ENCODE measurements at places on chromosomes 2 and 18.

DNA sequence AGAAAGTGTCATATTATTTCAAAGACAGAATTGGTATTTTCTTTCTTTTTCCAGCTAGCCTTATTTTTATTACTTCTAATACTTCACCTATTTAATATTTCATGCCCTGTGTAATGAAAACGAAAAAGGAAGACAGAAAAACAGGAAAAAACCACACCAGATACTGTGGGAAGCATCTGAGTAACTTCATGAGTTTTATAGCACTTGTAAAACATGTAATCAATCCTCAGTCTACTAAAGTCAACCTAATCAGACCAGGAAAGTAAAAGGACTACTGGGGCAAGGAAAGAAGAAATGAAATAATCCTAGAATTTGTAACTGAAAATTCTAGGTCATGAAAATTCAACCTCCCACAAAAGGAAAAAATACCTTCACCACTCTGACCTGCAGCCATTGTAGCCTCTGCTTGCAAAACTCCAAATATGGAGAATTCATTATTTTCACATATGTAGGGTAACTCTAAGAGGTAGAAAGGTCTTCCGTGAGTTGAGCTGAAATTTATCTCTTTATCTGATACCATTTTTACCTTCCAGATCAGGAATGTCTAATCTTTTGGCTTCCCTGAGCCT lies 34.7 kb upstream of the STRN start:
- no peak for DNase-seq

DNA sequence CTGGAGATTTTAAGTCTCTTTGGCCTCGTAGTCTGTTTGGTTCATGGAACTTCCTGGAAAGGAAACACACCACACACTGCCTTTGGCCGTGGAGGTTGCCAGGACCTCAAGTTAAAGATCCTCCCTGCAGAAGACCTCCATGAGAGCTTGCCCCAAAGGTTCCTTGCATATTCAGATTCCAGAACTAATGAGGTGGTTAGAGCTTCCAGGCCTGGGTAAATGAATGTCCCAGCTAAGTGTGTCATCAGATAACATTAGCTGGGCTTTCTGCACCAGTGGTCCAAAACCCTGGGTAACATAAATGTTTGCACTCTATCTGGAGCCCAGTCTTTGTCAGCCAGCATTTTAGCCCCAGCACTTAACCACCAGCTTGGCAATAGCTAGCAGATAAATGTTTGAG lies 122.1 kb upstream of the EML6 start:
- DNase-seq = peak; percentile 98

- DNase-seq = no peak
Observed at GRCh38 chr2:188364033-188364630, 72.5 kb downstream of the GULP1 start.

- no peak for DNase-seq
Observed at GRCh38 chr18:74152270-74152669, 3.9 kb downstream of the TIMM21 start.

DNA sequence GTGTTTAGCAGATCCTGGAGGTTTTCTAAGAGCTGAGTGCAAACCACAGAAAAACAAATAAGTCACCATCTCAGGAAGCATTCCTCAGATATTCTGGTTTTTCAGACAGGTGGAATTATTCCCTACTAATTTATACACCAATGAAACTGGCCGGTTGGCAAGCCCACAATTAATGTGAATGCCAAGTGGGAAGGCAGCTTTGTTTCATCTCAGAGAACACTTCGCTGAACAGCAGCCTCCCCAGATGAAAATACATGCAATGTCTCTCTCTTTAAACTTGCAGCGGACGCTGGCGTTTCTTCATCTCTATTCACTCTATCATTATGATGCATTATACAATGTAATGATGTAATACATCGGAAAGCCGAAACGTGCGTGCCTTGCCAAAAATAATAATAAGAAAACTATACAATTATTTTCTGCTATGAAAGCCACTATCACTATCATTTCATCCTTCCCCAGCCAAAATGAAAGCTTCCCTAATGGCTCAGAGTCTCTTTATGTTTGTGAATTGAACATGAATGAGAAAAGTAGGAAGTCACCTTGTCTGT lies 649.4 kb downstream of the BCL11A start:
- no peak for DNase-seq

GRCh38 chr2:161881465-161881864 lies 192.6 kb downstream of the DPP4 start:
- no peak for DNase-seq

GRCh38 chr2:225233234-225233633 lies 166.3 kb upstream of the NYAP2 start:
- no peak for DNase-seq

DNA sequence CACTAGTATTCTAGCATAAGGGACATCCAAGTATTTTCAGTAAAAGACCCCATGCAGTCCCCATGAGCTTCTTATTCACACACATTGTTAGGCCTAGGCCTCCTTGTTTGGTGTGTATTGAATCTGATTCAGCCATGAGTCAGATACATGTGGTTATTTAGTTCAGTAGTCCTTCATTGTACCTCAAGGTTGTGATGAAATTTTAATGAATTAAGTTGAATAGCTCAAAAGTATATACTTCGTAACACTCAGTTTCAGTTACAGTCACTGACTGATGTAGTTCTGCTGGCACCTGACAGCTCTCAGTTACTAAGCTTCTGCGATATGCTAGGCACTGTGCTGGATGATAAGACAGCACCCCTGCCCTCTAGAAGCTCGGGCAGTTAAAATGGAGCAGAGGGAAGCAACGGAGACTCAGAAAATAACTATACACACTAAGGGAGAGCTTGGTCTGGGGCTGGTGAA lies 86.4 kb downstream of the XRCC5 start:
- DNase-seq = peak; percentile 72

DNA sequence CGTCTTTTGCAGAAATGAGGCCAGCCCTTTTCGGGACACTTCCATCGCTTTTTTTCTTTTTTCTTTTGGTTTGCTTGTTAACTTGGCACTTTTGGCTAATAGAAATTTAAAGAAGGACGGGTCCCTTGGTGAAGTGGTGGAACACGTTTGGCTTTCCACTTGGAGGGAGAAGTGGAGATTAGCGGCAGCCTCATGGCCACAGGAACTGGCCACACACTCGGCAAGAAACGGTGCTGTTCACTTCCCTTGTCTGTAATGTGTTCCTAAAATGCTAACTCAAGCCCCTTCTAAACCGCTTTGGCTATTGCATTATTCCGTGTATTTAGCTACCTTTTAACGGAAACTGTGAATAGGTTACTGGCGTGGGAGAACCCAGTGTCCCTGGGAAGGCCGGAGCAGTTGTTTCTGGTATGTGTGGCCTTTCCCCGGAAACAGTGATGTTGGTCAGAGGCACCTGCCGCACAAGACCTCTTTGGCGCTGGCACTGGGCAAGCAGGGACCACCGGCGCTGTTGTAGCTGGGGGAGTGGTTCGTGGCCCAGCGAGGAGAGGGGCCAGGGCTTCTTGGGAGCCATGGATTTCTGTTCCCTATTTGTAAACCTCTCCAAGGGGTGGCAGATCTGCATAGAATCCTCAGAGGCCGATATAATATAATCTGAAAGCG lies 981 bp downstream of the RAMP1 start:
- DNase-seq = no peak

GRCh38 chr2:65530547-65531320 lies 98.3 kb upstream of the SPRED2 start:
- no peak for DNase-seq

GRCh38 chr2:191318729-191319078 lies 73.5 kb downstream of the MYO1B start:
- DNase-seq = peak; percentile 76

DNA sequence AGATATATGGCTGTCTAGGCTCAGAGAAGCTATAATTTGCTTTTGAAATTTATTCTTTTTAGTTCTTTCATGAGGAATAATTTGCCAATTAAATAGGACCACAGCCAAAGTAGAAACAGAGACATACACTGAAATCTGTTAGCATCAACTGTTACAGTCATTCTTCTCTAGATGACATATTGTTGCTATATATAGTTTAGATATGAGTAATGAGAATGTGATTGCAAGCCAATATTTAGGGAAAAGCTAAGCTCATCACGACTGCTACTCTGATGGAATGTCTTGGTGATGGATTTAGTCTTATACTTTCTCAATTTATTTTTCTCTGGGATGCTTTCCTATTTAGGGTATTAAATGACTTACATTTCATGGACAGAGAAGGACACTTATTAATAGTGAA lies 259.1 kb downstream of the LNPK start:
- DNase-seq = no peak
